ENCODE measurements at places on chromosomes 16 and 17. TPM values are rescaled to one million over a fixed set of nuclear protein-coding genes. Genes with fewer than 3 reads are reported as not detected.

DNA sequence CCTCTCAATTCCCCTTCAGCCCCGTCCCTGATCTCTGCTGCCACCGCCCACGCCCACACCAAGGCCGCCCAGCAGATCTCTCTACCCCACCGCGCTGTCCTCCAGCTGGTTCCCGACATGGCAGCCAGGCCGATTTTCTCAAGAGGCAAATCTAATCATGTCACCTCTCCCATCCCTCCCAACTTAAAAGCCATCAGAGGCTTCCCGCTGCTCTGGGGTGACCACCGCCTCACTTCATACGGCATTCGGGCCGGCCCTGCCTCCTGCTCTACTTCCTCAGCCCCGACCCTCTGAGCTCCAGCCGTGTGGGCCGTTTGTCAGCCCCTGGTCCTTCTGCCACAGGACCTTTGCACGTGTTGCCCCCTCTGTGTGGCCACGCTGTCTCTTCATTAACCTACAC is 63.2 kb downstream of the RPH3AL start:
- DNase-seq: peak; percentile 58

GRCh38 chr16:17474572-17474971 is 3.8 kb upstream of the XYLT1 start:
- DNase-seq: no peak

DNA sequence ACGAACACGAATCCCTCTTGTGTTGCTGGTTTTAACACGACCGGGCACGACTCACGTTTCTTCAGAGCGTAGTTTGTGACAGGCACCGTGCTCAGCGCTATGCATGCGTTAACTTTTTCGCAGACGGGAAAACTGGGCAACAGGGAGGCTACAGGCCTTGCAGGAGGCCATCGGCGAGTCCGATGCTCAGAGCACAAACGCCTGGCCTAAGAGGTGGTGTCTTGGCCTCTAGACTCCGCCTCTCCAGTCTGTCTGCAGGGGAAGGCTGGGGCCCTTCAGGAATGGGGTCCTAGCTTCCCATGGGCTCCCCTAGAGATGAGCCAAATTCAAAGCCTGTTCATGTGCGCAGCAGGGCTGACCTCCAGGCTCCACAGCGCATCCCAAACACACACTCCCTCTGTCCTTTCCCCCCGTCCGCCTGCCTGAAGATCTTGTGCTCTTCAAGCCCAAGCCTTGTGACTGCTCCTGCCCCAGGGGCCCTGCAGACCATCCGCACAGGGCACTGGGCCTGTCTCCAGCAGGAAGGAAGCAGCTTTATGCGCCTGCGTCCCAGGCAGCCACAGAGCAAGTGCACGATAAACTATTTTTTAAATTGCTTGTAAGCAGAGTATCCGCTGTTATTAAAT is 3.1 kb downstream of the CLCN7 start:
- DNase-seq: no peak

P2RX1 gene
- 15.5 TPM for total RNA-seq

- DNase-seq: no peak
These were observed 187.0 kb downstream of the BCAS3 start for GRCh38 chr17:60864708-60865005.

PSMB10 gene
- total RNA-seq: 37.1 TPM

SLC38A8 gene
- not detected for total RNA-seq

DNA sequence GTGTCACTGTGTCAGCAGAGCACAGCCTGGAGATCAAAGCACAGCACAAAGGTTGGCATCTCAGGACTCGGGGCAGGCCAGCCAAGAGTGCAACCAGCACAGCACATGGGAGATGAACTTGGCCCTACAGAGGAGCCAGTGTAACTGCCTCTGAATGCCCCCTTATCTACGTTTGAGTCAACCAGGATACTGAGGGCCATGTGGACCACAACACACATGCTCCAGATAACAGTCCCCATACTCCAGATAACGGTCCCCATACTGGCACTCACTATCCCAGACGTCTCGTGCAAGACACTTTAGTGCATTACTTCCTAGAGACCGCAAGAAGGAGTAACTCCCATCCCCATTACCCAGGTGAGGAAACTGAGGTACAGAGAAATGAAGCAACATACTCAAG is 88.2 kb downstream of the XYLT1 start:
- DNase-seq: no peak

DNA sequence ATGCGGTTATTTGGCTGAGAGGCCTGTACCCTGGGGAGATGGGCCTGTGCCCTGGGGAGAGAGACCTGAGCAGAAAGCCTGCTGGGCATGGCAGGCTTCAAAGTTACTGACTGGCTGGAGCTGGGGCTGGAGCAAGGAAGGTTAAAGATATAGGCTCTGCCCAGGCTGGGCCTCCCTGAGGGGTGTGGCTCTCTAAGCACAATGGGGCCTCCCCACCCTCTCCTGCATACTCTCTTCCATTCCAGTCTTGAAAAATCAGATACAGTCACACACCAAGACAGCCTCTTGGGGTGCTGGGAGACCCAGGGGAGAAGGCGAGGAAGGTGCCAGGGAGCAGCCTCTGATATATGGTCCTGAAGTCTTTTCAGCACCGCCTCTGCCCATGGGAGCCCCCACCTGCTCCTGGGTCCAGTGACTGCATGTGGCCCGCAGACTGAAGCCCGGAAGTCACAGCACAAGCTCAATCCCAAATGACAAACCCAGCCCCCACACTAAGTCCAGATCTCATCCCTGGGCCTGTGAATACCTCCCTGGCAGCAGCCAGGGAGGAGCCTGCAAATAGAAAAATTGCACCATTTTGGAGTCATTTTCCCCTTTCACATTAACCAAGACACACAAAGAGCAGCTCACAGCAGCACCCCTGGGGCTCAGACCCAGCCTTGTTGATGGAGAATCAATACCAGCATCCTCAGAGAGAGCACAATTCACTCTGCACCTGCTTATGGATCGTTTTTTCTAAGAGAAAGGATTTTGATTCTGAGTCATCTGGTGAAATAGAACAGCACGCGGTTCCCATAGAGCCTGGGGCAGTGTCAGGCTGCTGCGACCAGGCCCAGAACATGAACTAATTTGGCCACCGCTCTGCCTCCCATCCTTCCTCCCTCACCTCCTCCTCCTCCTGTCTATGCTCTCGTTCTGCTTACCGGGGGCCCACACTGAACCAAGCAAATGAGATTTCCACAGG is 25.6 kb upstream of the CACNG1 start:
- DNase-seq: no peak

GRCh38 chr16:57023541-57024249 is 34.3 kb downstream of the NLRC5 start:
- peak; percentile 58 for DNase-seq
